ENCODE measurements at places on chromosomes 7 and 10. TPM values are rescaled to one million over a fixed set of nuclear protein-coding genes. Genes with fewer than 3 reads are reported as not detected.

Gene TUBAL3
- not detected for total RNA-seq

Gene ITGA8
- total RNA-seq, result not detected

Gene POM121L12
- not detected for total RNA-seq

Gene HNRNPH3
- total RNA-seq, result 129 TPM

Gene STYXL1
- 43.6 TPM for total RNA-seq

Gene SLC13A4
- total RNA-seq, result not detected

Gene OR6V1
- total RNA-seq, result not detected

Gene UTF1
- not detected for total RNA-seq

Gene HOXA3
- not detected for total RNA-seq

GRCh38 chr10:103618575-103619423, 125.3 kb downstream of the NEURL1 start:
- no peak for DNase-seq
- H3K4me1 ChIP-seq, result peaks cover 7% of the 10 kb centered on the region
- no peaks in the 10 kb centered on the region for H3K27me3 ChIP-seq
- no peak overlapping the region for H3K27ac ChIP-seq
- H3K4me3 ChIP-seq, result no peak overlapping the region

- no peak overlapping the region for H3K4me3 ChIP-seq
- H3K27me3 ChIP-seq, result no peaks in the 10 kb centered on the region
- H3K27ac ChIP-seq, result peak overlapping the region; percentile 57
- H3K36me3 ChIP-seq, result peaks cover 25% of the 10 kb centered on the region
- DNase-seq, result no peak
Measured at GRCh38 chr10:70222340-70222794, 10.9 kb downstream of the PPA1 start.

DNA sequence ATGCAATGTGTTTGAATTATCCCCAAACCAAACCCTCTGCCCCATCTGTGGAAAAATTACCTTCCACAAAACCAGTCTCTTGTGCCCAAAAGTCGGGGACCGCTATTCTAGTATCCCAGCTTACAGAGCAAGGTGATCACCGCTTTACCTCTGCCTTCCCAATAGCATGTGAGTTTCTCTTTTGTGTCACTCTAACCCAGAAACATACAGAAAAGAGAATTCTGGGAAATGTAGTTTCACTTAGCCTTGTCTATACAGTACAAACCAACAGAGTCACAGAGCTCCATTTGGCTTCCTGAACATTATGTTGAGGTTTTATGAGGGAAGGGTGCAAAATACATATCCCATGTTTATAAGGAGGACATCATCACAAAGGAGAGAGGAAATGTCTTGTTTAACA, 260.3 kb upstream of the MINDY3 start:
- no peaks in the 10 kb centered on the region for H3K4me1 ChIP-seq
- H3K4me3 ChIP-seq, result no peak overlapping the region
- no peaks in the 10 kb centered on the region for H3K27me3 ChIP-seq
- H3K27ac ChIP-seq, result no peak overlapping the region
- DNase-seq, result no peak

- no peaks in the 10 kb centered on the region for H3K36me3 ChIP-seq
- H3K27me3 ChIP-seq, result no peaks in the 10 kb centered on the region
- no peaks in the 10 kb centered on the region for H3K4me1 ChIP-seq
Measured at GRCh38 chr7:10707519-10707918, 266.2 kb upstream of the PHF14 start.

DNA sequence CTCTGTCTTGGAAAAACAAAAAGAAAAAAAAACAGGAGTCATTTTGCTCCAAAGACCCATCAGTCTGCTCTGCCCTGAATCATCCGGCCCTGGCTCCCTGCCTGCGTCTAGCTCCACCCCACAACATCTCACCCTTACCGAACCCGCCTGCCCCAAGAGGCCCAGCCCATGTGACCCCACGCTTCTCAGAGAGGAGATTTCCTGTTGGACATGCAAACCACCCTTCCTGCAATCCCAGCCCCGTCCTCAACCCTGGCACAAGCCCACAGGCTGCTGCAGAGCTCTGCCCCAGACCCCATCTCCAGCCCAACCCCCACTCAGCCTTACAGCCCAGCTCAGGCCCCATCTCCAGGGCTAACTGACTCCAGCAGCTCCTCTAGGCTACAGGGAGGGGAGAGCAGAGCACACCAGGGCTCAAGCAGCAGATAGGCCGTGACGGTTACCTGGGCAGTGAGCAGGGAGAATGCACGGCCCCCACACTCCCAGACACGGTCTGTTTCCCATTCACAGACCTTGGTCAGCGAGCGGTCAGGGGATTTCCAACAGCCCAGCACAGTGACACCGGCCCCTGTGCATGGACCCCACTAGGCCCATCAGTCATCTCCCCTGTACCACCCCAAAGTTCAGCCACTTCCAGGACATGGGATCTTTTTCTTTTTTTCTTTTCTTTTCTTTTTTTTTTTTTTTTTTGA, 69.9 kb upstream of the GTF2I start:
- no peaks in the 10 kb centered on the region for H3K4me1 ChIP-seq
- H3K27ac ChIP-seq, result no peak overlapping the region
- H3K4me3 ChIP-seq, result no peak overlapping the region
- H3K36me3 ChIP-seq, result no peaks in the 10 kb centered on the region
- no peaks in the 10 kb centered on the region for H3K27me3 ChIP-seq

DNA sequence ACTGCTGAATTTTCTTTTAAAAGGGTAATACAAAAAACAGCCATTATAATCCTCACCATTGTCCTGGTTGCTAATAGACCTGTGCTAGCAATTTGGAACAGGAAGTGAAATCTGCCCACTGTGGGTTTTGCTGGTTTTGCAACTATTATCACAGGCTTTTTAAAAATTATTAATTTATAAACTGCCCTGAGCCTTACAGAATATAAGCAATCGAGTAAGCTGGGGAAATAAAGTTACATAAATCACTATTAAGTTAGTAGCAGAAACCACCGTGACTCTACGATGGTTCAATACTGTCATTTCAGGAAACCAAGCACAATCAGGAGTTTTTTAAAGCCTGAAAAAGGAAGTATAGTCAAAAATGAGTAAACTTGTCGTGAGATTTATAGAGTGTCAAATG, 62.3 kb downstream of the TMEM26 start:
- H3K27me3 ChIP-seq, result peaks cover 14% of the 10 kb centered on the region
- no peak overlapping the region for H3K4me3 ChIP-seq
- H3K27ac ChIP-seq, result no peak overlapping the region
- no peak for DNase-seq

GRCh38 chr10:59709395-59710125, at the start of gene SLC16A9:
TSS of gene SLC16A9 (minus strand) at chr10:59709850. CDS start at chr10:59684291, 25,559 bp downstream.
- peak within 1 kb of the TSS; percentile 58 for H3K4me3 ChIP-seq
- H3K27ac ChIP-seq, result no peak within 1 kb of the TSS
- no peaks in the 10 kb centered on the region for H3K4me1 ChIP-seq

GRCh38 chr7:143459359-143459758, 16.1 kb downstream of the TAS2R60 start:
- H3K27me3 ChIP-seq, result no peaks in the 10 kb centered on the region
- no peaks in the 10 kb centered on the region for H3K36me3 ChIP-seq

DNA sequence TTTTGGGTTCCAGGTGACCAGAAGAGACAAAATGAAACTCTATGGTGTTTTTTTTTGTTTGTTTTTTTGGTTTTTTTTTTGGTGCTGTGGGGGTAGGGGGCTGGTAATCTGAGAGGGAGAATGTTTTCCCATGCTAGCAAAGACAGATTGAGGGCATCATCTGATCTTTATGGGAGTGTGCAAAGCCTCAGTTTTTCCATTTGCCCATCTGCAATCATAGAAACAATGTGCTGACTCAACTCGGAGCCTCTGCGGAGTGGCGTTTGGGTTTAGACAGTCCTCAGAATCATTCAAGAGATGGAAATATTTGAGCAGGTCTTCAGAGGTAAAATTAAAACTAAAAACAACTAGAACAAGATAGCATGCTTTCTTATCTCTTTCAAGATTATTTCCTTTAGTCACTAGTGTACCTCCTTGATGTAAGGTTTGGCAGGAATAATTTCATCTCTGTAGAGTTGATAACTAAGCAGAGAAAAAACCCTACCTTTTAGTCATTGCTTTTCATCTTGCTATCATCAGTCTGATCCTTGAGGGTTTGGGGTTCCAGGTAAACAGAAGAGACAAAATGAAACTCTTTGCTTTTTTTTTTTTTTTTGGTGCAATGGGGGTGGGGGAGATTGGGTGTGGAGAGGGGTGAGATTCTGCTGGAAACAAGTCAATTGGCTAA, 18.0 kb downstream of the CNNM2 start:
- no peaks in the 10 kb centered on the region for H3K27me3 ChIP-seq
- peak overlapping the region; percentile 40 for H3K27ac ChIP-seq

DNA sequence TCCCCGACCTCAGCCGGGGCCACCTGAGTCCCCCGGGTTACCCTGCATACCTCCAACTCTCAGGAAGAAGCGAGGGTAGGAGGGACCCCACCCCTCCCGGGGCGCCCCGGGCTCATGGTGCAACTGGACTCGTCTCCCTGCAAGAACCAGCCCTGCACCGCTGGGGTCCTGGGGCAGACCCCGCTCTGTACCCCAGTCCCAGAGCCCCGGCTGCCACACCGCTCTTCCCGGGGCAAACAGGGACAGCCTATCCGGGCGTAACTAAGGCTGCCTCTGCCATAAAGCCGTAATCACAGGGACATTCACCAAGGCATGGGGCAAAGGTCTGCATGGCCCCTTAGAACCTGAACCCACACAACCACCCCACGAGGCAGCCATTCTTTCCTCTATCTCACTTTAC, 6.7 kb upstream of the MAFK start:
- DNase-seq, result no peak
- no peaks in the 10 kb centered on the region for H3K36me3 ChIP-seq
- H3K27ac ChIP-seq, result no peak overlapping the region
- no peaks in the 10 kb centered on the region for H3K4me1 ChIP-seq
- no peak overlapping the region for H3K4me3 ChIP-seq

GRCh38 chr7:21944616-21945453, 864 bp downstream of the CDCA7L start:
- DNase-seq, result peak; percentile 66
- H3K36me3 ChIP-seq, result peaks cover 12% of the 10 kb centered on the region
- peak overlapping the region; percentile 85 for H3K4me3 ChIP-seq
- H3K4me1 ChIP-seq, result peaks cover 68% of the 10 kb centered on the region
- peak overlapping the region; percentile 89 for H3K27ac ChIP-seq

- no peaks in the 10 kb centered on the region for H3K27me3 ChIP-seq
- no peak overlapping the region for H3K27ac ChIP-seq
- H3K4me1 ChIP-seq, result no peaks in the 10 kb centered on the region
- H3K4me3 ChIP-seq, result no peak overlapping the region
- no peak for DNase-seq
- H3K36me3 ChIP-seq, result no peaks in the 10 kb centered on the region
Measured at GRCh38 chr10:69635428-69636272, 5.6 kb downstream of the FAM241B start.

DNA sequence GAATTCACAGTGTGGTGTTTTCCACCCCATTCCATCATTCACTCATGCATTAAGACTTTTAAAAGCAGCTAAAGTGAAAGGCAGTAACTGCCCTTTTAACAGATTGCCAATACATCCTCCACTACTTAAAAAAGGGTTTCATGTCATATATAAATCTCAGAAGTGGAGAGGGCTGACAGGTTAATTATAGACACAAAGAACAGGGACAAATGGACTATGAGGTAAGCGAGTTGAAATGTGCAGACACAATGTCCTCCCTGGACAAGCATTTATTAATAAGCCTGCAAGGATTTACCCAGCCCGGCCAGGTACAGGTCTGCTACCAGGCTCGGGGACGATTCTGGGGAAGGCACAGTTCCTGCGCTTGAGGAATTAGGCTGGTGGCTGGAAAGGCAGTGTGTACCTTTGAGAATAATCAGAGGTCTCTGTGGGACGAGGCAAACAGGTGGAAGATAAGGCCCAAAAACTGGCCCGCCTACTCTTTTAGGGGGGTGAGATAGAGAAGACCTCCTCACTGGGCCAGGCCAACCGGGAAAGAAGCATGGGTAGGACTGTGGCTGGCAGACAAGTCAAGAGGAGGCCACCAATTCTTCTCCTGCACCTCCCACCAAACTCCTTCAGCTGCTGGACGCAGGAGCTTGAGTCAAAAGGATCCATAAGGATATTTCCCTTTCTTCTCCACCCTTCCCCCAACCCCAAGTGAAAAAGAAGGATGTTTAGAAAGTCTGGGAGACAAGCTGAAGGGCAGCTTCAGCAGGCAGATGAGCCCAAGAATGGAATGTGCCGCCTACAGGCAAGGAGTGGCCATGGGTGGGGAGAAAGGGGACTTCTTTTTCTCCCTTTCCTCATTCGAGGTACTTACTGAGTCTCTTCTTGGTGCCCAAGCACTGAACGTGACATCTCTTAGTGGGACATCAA, 1.5 kb downstream of the PDLIM1 start:
- DNase-seq, result no peak
- no peaks in the 10 kb centered on the region for H3K36me3 ChIP-seq
- H3K4me3 ChIP-seq, result peak overlapping the region; percentile 72
- peaks cover 60% of the 10 kb centered on the region for H3K27me3 ChIP-seq

- H3K4me1 ChIP-seq, result no peaks in the 10 kb centered on the region
- no peak for DNase-seq
- no peak overlapping the region for H3K27ac ChIP-seq
- H3K36me3 ChIP-seq, result peaks cover 61% of the 10 kb centered on the region
- no peak overlapping the region for H3K4me3 ChIP-seq
Measured at GRCh38 chr7:64997927-64998391, 7.1 kb upstream of the ZNF117 start.

- H3K4me1 ChIP-seq, result peaks cover 37% of the 10 kb centered on the region
- H3K4me3 ChIP-seq, result no peak overlapping the region
- peak; percentile 82 for DNase-seq
- peaks cover 2% of the 10 kb centered on the region for H3K36me3 ChIP-seq
Measured at GRCh38 chr10:95246582-95247051, 44.2 kb downstream of the PDLIM1 start.

DNA sequence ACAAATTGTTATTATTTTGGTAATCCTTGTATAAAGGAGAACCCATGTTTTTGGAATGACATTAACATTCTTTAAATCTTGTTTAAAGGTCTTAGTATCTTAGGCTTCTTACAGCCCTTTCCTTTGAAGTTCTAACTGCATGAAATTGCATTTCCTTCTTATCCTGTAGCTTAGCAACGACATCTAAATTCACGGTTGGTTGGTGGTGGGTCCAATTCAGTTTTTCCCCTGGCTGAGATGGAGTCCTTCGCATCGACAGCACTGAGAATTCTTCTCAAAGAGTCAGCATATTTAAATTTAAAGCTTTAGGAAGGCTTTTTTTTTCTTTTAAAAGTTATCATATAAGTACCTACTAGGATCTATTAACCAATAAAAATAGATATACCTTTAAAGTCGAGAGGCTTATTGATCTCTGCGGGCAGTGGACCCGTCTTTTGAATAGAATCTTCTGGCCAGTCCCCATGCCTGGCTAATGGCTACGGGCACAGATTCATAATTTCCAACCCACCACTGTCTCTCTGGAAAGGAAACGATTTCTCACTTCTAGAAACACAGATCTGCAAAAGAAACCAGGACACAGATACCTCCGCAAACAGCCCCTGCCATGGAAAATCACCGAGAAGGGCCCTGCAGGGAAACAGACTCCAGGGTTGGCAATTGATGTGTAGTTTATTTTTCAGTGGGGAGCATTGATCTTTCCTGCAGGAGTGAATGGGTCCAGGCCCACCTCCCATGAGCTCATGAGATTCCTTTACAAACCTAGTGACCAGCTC, 63.4 kb downstream of the RAMP3 start:
- no peak overlapping the region for H3K27ac ChIP-seq
- DNase-seq, result no peak
- H3K4me3 ChIP-seq, result no peak overlapping the region
- no peaks in the 10 kb centered on the region for H3K4me1 ChIP-seq
- H3K36me3 ChIP-seq, result no peaks in the 10 kb centered on the region

All from activated CD8-positive, alpha-beta memory T cell treated with anti-CD3 and anti-CD28 coated beads, Interleukin-2, amount 10 ng/mL, durations not matched to agents 7 days and 5 days (primary cell).